CD8-positive, alpha-beta T cell (primary cell): ENCODE measurements at places on chromosomes 2 and 18.

DNA sequence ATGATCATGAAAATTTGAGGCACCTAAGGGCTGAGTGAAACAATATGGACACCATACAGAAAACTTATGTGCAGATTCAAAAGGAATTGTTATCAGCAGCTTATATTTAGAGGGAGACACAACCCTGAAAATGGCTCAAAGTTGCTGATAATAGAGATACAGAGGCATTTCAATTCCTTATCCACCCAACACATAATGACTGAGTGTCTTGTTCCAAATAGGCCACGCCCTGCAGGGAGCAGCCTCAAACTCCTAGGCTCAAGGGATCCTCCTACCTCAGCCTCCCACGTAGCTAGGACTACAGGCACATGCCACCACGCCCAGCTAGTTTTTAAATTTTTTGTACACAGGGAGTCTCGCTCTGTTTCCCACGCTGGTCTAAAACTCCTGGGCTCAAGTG is 79.0 kb downstream of the LBH start:
- DNase-seq = no peak

DNA sequence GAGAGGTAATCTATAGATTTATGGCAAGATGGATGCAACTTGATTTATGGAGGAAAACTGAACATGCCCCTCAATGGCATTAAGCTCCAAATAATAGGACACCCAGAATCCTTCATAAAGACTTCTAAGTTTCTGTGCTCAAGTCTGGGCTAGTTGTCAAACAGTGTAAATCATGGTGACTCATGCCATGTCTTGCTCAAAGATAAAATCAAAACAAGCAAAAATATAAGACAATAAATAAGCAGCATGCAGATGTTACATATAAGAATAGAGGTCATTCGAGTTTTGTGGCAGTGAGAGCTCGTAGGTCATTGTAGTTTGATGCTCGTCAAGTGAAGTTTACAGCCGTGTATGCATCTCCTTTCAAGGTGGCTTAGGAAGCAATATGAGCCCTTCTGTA is 403.2 kb downstream of the THSD7B start:
- DNase-seq = no peak

DNA sequence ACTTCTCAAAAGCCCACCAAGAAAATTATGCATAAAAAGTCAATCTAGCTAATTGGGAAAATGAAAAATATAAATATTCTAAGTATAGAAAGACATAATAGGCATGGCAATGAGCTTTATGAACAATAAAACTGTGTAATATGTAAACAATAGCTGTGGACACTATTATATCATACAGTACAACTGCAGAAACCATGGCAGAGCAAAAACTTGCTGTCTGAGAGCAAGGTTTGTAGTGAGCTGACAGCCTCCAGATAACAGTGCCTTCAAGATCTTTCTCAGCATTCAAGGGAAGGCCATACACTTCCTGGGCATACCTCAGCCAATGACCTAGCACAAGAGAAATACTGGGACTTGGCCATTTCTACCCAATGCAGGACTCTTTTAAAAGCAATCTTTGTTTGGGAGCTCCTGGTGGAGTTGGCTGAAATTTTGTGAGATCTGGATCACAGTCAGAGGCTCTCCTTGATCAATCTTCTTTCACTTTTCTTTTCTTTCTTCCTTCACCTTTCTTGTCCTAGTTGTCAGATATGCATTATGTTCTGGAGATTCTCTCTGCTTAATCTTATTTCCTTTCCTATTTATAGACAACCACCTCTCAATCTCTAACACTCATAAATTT is 427.2 kb upstream of the UBE2E3 start:
- DNase-seq = no peak

DNA sequence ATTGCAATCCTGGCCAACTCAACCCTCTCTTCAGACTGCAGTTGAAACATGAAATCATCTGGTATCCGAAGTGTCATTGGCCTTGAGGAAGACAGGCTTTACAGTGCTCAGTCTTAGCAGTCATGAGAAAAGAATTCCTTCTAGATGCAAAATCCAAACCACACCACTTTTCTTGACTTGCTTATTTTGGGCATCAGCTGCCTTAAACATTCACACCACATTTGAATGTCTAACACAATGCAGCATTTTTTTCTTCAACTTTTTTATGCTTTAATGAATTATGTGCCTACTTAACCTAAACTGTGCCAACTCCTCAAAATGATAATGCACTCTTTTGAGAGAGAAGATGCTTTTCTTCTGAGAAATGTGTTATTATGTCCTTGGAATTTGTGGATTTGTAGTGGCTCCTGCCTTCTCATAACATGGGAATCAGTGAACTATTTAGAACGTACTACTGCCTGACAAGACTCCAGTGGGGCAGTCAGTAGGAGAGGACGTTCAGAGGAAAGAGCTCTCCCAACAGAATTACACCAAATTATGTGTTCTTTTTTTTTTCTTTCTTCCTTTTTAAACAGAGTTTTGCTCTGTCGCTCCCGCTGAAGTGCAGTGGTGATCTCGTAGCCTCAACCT is 3.2 kb upstream of the FAM98A start:
- DNase-seq = no peak

DNA sequence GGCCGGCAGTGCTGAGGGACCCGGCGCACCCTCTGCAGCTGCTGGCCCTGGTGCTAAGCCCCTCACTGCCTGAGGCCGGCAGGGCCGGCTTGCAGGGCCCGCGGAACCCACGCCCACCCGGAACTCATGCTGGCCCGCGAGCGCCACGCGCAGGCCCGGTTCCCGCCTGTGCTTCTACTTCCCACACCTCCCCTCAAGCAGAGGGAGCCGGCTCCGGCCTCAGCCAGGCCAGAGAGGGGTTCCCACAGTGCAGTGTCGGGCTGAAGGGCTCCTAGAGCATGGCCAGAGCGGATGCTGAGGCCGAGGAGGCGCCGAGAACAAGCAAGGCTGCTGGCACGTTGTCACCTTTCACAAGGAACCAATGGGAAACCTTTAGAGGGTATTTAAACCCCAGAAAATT is 36.8 kb upstream of the ZNF532 start:
- DNase-seq = no peak

- no peak for DNase-seq
Observed at GRCh38 chr18:57835904-57836303, 32.8 kb upstream of the ATP8B1 start.

GRCh38 chr2:20542269-20542668 is 95.4 kb downstream of the RHOB start:
- DNase-seq = no peak
